ENCODE measurements at places on chromosomes 16 and 17. TPM values are rescaled to one million over a fixed set of nuclear protein-coding genes. Genes with fewer than 3 reads are reported as not detected.

ERN1 gene
- 7.9 TPM for total RNA-seq

RAPGEFL1 gene
- 0.75 TPM for total RNA-seq

SLC52A1 gene
- not detected for total RNA-seq

MYO1C gene
- 191 TPM for total RNA-seq
